ENCODE measurements at places on chromosomes 11 and 22.

- no peak for DNase-seq
Observed at GRCh38 chr11:118918128-118918685, 7.5 kb downstream of the BCL9L start.

DNA sequence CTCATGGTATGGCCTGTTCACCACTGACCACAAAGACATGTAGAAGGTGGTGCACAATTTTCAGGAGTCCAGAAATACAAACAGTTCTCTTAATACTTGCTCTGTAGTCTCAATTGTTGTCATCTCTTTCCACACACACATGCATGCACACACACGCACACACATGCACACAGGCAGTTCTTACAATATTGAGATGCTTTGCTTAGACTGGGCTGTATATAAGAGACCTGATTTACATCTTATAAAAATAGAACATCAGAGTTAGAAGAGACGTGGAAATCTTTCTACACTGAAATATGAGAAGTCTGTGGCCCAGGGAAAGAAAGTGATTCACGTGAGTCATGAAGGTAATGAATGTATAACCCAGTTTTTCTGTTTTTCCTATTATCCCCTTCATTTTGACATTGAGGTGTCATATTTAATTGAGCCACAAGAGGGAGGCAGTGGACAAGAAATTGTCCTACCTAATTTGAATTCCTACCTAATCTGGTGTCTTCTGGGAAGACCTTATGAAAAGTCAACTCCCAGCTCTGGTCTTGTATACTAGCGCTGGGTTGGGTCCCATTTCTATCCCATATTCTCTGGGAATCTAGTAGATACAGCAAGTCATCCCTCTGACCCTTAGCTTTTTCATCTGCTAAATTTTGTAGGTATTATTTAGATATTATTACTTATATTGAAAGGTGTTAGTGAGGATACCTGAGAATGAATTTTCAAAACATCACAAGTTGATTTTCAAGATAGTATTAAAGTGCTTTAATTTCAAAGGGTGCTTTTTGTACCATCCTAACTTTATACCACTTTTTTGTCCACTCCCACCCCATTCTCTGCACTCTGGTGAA lies 14.9 kb upstream of the MS4A4A start:
- no peak for DNase-seq

DNA sequence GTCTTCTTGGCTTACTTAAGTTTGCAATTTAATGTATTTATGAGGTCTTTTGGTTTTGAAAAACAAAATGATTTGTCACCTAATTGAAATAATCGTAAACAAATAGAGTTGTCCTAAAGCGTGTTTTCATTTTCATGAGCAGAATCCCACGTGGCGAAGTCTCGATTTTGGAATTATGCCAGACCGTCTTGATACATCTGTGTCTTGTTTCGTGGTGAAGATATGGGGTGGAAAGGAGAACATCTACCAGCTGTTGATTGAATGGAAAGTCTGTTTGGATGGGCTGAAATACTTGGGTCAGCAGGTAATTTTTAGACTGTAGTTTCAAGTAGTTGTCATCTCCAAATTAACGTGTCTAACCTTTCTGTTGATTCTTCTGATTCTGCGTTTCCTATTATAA lies 64.7 kb downstream of the UVRAG start:
- DNase-seq = no peak

DNA sequence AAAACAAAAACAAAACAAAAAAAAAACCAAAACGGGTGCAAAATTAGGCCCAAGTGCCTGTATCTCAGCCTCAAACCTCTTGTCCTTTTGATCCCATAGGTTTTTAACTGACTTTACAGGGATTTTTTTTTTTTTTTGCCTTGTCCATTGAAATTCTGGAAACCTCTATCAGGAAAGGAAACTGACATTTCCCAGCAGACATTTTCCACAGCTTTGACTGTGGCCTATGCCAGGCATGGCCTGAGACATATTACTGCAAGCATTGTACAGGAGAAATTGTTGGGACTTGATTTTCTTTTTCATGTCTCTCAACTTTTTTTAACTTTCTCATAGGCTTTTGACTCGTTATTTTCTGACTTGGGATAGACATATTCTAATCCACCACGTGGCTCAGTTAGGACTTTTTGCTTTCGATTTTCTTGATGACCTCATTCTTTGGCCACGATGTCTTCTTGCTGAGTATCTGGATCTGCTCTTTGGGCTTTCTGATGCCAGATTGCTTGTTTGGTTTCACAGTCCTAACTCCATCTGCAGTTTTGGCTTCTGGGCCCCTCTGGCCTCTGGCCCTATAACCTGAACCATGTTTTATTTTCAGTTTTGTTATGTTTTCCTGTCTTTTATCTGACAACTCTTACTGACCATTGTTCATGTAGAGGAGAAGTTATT lies 336.1 kb upstream of the C11orf87 start:
- no peak for DNase-seq

DNA sequence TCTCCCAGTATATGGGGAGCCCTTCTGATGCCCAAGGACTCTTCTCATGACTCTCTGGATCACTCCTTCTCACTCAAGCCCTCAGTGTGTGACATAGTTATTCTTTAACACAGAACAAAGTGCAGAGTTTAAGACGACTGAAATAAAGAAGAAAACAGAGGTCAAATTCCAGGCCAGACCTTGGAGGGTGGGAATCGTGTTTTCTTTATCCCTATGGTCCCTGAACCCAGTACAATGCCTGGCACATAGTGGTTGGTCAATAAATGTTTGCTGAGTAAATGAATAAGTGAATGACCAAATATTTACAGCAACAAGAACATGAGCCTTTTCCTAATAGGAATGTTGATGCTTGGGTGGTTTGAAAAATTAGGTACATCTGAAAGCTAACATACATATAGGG lies 28.8 kb downstream of the VSTM5 start:
- no peak for DNase-seq

DNA sequence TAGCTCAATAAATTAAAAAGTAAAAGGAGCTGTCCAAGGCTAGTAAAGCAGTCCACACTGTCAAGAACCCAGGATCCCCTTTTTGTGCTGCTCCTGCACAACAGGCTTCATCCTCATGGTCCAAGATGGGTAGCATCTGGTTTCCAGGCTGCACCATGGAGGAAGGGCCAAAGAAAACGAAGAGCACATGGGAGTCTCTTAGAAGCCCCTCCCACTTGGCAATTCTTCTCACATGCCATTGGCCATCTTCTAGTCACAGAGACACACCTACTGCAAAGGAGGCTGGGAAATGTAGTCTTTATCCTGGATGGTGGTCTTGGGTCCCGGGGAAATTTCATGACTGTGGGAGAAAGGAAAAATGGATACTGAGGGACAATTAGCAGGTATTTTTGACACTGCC lies 37.8 kb downstream of the PRR5L start:
- no peak for DNase-seq

GRCh38 chr11:76793391-76794291 lies 10.5 kb downstream of the TSKU start:
- DNase-seq = no peak
